ENCODE measurements at places on chromosomes 7 and 10.

DNA sequence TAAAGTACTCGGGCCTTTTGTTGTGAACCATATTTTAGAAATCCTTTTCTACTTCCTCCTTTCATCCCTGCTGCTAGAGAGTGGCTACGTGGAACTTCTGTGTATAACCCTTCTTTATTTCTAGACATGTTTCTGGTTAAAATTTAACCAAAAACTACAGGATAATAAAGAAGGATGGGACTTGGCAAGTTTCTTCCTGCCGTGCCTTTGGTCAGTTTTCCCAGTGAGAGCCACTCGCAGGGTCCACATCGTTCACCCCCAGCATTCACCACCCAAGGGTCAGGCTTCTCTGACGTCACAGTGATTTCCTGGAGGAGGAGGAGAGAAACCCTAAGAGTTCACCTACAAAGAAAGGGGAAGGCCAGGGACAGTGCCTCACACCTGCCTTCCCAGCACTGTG, 45.4 kb downstream of the NKX6-2 start:
- DNase-seq = no peak

- DNase-seq = no peak
Observed at GRCh38 chr7:23915236-23915635, 205.2 kb downstream of the STK31 start.

GRCh38 chr10:84825330-84825729, 496.9 kb downstream of the CCSER2 start:
- no peak for DNase-seq

DNA sequence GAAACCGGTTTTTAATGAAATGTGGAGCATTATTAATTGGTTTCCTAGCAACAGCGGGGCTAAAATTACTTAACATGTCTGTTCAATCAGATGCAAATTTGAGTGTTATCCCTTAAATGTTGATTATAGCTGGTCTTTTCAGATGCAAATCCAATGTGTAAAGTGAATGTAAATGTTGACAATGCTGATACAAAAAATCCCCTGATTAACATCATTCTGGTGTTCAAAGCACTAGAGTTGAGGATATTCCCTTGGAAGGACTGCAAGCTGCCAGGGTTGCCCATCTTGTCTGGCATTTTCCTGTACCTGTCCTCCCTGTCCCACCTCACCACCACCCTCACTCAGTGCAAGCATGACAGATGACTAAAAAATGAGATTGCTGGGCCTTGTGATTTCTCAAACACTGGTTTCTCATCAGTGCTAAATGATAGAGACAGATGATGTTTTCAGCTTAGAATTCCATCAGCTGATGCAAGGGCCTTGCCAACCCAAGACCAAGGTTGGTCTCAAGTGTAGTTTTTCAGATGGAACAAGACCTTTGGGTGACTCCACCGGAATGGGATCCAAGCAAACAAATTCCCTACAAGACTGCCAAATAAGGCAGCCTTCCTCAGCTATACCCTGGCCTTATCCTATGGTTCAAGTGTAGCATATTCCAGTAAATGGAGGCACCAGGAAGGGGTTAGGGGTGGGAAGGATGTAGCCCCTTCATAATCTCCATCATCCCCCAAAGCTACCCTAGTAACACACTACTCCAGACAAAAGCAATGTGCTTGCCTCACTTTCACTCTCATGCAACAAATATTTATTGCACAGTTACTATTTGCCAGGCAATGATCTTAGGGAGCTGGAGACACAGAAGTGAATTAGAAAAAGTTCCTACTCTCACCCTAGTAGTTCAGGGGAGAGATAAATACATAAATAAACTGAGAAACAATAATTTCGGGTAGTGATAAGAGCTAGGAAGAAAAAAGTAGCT, 54.9 kb downstream of the JAZF1 start:
- no peak for DNase-seq

- DNase-seq = no peak
Observed at GRCh38 chr7:46165276-46165675, 244.2 kb upstream of the IGFBP3 start.

GRCh38 chr7:31710171-31710570, 23.2 kb downstream of the PPP1R17 start:
- no peak for DNase-seq

- DNase-seq = peak; percentile 74
Observed at GRCh38 chr7:81638198-81638597, 131.6 kb downstream of the HGF start.

GRCh38 chr10:12510501-12510941, 161.2 kb downstream of the CAMK1D start:
- no peak for DNase-seq

GRCh38 chr7:94270772-94271171, 123.9 kb upstream of the COL1A2 start:
- DNase-seq = no peak

DNA sequence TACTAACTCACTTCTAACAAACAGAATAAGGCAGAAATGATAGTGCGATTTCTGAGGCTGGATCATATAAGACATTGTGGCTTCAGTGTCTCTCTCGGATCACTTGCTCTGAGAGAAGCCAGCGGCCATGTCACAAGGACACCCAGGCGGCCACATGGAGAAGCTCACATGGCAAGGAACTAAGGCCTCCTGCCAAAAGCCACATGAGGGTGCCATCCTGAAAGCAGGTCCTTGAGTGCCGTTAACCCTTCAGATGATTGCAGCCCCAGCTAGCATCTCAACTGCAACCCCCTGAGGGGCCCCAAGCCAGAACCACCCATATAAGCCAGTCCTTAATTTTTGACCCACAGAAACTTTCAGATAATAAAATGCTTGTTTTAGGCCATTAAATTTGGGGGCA, 6.9 kb upstream of the VDAC2 start:
- DNase-seq = no peak

DNA sequence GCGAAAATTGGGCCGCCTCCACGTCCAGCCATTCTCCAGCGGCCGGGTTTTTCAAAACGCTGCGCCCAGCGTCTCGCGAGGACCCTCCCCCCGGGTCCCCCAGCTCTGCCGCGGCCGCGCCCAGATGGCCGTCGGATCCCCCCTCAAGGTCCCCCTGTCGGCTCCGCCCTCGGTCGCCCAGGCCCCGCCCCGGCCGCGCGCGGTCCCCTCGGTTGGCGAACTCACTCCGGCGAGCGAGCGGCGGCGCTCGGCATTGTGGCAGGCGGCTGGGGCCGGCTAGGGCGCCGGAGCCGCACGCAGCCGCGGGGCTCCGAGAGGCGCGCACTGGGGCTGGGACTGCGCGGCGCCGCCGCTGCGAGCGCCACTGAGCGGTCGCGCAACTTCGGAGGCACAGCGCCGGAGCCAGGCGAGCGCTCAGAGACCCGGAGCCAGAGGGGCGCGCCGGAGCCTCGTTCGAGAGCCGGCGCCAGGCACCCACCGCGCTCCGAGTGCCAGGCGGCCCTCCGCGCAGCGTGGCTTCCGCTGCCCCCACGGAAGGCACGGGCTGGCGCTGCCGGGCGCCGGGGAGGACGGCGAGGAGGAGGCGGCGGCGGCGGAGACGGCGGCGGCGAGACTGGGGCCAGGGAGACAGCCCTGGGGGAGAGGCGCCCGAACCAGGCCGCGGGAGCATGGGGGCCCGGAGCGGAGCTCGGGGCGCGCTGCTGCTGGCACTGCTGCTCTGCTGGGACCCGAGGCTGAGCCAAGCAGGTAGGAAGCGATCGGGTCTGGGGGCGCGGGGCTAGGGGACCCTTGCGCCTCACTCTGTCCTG, at the start of gene UNC5B:
TSS of gene UNC5B (plus strand) at position 253 of the 809 bp plus-strand sequence. CDS start at position 669, 416 bp downstream.
- peak; percentile 70 for DNase-seq

- DNase-seq = no peak
Observed at GRCh38 chr7:121452389-121452788, 56.3 kb upstream of the FAM3C start.

- DNase-seq = no peak
Observed at GRCh38 chr7:87833130-87833529, 43.0 kb downstream of the SLC25A40 start.

GRCh38 chr10:85604136-85604725, 762.4 kb downstream of the GRID1 start:
- no peak for DNase-seq

DNA sequence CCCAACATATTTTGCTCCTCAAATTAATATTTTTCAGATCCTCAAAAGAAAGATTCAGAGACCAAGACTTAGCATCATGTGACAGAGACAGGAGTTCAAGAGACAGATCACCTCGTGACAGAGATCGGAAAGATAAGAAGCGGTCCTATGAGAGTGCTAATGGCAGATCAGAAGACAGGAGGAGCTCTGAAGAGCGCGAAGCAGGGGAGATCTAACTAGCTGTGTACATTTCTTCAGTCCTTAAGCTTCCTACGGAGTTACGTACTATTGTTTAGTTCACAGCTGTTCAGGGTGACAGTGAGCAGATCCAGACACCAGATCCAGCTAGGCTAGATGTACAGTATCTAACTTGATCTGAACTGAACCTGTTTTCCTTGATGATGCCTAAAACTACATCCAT, 61.3 kb downstream of the KLRG2 start:
- no peak for DNase-seq

DNA sequence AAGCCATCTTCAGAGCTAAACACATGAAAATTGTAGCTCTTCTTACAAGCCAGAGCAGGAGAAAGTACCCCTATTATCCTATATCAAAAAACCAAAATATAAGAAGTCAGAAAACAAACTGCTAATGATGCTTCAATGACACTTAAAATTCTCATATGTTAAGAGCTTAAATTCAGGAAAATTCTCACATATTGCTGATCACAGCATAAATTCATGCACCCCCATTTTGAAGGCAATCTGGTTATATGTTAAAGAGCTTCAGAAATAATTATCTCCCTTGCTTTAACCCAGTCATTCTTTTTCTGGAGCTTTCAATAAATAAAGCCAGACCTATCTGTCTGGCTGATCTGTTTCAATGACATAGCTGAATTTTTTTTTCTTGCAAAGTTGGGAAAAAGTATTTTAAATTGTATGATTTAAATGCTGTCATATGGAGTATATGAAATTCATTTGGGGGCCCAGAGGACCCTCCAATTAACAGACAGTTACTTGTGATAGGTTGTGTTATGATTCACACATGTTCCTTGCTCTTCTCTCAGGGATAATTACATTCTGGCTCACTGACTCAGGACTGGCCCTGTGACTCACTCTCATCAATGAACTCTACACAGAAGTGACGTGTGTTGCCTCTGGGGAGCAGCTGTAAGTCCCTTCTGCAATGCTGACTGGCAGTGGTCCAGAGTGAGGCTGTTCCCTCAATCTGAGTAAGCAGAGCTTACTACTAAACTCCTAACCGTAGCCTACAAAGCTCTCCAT, 85.2 kb downstream of the HGF start:
- DNase-seq = peak; percentile 98

DNA sequence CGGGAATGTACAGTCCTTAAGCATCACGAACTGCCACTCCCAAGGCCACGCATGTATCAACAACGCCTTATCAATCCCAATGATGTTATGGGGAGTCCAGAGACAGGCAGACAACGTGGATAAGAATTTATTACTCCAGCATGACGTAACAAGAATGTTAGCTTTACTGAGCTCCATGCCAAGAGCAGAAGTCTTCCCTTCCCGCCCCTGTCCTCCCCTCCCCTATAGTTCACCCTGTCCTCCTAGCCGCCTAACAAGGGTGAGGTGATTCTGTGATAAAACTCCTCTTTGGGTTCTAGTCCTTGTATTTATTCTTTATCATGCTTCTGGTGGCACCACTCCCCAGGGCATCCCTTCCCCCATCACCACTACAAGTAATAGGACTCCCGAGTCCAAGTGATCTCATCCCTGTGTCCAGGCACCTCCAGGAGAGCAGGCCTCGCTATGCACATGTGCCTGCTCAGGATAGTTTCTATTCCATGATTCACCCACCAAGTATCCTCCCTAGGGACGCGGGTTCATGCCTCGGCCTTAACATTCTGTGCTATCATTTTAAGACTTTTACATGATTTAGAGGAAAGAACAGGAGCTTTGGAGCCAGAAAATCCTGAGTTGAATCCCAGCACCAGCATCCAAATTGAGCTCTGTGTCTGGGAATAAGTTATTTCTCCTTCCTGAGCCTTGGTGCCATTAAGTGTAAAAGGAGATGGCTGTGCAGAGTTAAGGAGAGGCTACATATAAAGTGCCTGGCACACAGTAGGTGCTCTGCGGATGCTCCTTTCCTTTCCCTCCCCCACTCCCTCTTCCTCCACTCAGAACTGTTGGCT, 15.4 kb downstream of the GSDME start:
- DNase-seq = peak; percentile 86

GRCh38 chr7:139598642-139599041, 75.2 kb downstream of the CLEC2L start:
- DNase-seq = no peak

DNA sequence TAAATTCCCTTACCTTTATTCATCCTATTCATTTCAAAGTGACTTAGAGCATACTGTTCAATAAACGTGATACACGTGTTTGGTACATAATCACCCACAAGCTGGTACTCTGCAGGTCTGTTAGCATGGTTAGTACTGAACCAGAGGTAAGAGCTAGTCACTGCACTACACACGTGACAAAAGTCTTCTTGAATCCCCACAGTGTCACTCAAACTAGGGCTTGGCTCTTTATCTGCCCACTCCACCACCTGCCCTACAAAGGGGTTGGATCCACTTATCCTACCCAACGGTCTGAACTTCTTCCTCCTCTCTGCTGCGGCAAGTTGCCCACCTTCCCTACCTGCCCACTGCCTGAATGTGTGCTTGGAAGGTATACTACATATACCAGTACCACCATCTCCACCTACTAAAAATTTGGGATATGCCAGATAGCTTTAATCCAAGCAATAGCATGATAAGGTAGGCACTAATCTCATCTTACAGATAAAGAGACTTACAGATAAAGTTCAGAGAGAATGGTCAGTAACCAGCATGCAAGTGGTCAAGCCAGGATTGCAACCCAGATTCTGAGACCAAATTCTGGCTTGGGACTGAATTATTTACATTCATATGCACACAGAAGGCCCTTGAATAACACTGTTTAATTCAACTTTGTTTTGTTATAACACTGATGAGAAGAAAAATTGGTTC, 92.2 kb downstream of the SGMS1 start:
- no peak for DNase-seq

GRCh38 chr10:126245501-126245900, 142.8 kb downstream of the ADAM12 start:
- DNase-seq = no peak

DNA sequence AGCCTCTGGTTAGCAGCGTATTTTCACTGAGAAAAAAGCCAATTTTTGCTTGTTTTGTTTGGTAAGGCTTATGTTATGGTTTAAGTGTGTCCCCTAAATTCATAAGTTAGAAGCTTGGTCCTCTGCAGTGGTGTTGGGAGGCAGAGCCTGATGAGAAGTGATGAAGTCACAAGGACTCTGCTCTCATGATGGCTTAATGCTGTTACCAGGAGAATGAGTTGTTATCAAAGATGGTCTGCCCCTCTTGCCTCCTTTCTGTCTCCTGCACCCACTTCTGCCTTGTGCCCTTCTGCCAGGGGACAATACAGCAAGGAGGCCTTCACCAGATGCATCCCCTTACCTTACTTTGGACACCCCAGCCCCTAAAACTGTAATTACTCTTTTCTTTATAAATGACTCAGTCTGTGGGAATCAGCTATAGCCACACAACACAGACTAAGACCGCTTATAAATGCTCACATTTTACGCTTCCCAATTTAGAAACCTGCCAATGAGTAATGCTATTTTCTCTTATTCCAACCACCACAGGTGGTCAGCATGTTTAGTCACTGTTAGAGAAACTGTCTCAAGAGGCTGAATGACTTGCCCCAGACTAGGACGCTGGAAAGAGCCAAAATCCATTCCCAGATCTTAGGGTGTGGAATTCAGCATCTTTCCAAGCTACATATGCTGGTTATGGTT, 6.1 kb upstream of the PKD1L1 start:
- no peak for DNase-seq

- DNase-seq = no peak
Observed at GRCh38 chr7:95316588-95316987, 7.7 kb downstream of the PON1 start.

All from amniotic stem cell (primary cell).